ENCODE measurements at places on chromosomes 6 and 20.

- DNase-seq, result peak; percentile 61
These were observed 725 bp downstream of the EEF1A1 start for GRCh38 chr6:73519926-73520687.

- no peak for DNase-seq
These were observed 118.4 kb downstream of the JPH2 start for GRCh38 chr20:44068316-44069201.

DNA sequence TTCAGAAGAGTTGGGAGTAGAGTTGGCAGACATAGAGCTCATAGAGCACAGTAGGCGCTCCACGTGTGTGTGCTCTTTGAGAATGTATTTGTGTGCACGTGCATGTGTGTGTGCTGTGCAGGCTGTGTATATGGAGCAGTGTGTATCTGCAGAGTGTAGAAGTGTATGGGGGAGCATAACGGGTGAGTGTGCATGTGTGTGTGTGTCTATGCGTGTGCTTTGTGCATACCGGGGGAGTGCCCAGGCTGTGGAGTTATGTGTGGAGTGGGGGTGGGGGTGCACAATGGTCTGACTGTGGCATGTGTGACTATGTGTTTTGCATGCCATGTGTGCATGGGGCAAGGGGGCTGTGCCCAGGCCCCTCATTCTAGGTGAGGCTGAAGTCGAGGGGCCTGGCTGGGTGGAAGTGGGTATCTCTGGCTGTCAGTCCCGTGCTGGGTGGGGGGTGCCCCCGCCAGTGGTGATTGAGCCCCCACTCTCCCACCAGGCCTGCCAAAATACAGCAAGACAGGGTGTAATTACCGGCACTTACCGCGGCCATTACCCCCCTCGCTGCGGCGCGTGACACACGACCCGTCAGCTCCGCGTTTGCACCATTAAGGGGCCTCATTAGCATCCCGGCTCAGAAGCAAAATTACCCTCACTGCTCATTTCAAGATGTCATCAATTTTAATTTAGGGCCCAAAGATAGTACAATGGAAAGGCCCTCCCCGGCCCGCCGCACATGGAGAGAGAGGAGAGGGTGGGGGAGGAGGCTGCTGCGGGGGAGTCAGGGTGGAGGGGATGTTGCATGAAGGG lies 39.1 kb downstream of the MDFI start:
- DNase-seq, result no peak

DNA sequence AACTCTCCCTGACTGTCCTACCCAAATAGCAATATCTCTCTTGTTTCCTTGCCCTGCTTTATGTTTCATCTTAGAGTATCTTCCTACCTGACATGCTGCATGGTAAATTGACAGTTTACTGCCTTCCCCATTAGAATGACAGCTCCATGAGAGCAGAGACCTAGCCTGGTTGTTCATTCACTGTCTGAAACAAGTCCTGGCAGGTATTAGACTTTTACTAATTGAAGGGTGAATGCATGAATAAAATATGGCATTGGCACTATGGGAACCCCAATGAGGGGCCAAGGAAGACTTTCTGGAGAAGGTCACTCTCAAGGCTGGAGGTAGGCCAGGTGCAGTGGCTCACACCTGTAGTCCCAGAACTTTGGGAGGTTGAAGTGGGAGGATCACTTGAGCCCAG lies 3.8 kb upstream of the CITED2 start:
- DNase-seq, result no peak

DNA sequence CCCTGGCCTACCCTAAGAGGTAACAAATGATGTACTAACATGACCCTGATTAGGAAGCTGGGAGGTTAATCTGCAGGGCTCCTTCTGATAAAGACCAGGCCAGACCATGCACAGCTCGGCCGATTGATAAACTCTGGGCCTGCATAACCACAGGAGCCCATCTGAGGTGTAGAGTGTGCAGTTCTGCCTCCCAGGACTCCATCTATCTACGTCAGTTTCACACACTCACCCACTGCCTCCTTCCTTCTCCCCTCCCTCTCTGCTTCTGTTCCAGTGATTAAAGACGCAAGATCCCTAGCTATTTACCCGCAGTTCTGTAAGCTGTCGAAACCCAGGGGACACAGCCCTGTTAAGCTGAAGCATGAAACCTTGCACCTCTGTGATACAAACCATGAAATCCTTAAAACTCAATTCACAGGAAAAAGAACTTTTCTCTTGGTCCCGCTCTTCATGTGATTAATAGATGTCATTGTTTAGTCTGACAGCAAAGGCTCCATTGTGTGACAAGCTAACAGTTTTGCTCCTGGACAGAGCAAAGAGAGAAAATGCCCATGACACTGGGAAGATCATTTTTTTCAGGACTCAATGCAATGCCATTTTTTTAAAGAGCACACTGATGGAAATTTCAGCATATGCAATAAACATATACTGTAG lies 470.6 kb downstream of the MAFB start:
- DNase-seq, result peak; percentile 34

- DNase-seq, result no peak
These were observed 10.1 kb downstream of the UTRN start for GRCh38 chr6:144295211-144295610.

DNA sequence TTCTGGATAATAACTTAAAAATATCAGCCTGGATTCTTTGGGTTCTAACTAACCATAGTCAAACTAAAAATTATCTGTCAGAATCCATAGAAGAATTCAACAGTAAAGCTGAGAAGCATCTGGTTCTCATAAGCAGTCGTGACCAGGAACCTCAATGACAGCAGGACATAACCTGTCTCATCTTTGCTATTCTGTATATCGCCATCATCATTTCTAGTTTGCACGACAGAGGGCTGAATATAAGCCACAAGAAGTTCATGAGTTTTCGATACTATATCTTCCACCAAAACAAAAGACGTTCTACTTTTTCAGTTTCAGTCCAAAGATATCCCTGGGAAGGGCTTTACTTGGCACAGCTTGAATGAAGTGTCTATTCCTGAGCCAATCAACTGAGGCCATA lies 42.7 kb downstream of the RFPL4B start:
- DNase-seq, result no peak

DNA sequence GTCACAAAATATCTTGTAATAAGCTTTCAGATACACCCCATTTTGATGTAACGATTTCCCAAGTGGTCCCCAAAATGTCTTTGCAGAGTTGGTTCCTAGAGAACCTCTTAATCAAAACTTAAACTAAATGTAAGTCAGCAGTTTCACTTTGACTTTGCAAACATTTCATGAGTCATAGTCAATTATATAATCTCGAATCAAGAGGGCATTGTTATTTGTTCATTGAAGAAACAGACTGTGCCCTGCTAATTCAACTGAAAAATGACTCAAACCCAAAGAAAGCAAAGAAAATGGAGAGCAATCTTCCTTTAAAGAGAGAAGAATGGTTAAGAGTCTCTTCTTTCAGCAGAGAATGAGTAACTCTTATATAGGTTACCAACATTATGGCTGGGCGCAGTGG lies 58.3 kb downstream of the IPCEF1 start:
- DNase-seq, result no peak

GRCh38 chr6:116168148-116168547 lies 42.2 kb upstream of the COL10A1 start:
- no peak for DNase-seq

Data from D341Med (cell line).